NCI-H1930 (cell line): ENCODE measurements at places on chromosomes 7 and 10.

GRCh38 chr7:94418851-94419250 is 24.2 kb downstream of the COL1A2 start:
- no peak for DNase-seq

- DNase-seq = peak; percentile 47
Measured at GRCh38 chr7:7099584-7100014, 82.7 kb upstream of the C1GALT1 start.

- DNase-seq = no peak
Measured at GRCh38 chr7:45081670-45081974, 7.1 kb downstream of the NACAD start.

DNA sequence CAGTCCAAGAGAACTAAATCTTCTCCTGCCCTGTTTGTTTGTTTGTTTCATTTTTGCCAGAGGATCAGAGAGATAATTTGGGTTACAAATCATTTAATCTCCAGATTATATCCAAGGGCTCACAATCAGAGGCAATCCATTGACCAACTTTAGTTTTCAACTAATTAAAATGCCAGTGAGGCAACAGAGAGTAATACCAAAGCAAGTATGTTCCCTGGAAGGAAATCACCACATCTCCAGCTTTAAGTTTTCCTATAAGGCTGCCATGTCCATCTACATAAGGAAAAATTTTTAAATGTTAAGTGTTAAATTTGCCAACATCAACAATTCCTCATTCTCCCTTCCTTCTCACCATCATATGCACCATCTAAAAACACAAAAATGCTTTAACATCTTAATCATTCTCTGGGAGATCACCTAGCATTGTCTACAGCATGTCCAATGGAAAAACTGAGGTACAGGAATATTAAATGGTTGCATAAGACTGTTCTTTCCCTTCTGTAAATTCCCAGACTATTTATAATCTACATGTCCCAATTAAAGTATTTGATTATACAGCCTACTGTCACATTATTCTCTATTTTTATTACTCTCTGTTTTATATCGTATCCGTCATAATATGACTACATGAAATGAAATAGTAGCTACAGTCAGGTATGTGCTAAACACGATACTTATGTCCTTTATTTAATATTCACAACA is 14.1 kb downstream of the USP54 start:
- no peak for DNase-seq

- DNase-seq = no peak
Measured at GRCh38 chr10:114084215-114084614, 40.5 kb downstream of the ADRB1 start.

- no peak for DNase-seq
Measured at GRCh38 chr10:78890506-78890905, 178.3 kb upstream of the ZMIZ1 start.

DNA sequence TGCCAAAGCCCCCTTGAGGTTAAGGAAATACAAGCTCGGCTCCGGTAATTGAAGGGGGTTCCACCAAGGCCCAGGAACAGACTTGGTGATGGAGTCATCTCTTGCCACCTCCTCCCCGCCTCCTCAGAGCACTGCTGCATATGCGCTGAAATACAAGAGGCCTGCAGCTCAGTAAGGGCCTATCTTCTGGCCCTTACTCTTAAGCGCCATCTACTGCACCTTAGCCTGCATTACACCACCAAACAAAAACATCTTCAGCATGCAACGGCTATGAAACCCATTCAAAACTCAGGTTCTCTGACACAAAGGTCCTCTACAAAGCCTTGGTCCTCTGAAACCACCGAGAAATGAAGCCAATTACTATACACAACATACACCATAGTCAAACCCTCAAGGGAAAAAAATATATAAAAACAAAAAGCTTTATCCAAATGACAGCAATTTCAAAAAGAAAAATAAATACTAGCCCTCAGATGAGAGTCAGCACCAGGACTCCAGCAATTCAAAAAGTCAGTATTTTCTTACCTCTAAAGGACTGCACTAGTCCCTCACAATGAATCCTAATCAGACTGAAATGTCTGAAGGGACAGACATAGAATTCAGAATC is 176.8 kb upstream of the TBX20 start:
- no peak for DNase-seq
